ENCODE measurements at places on chromosomes 7 and 10. TPM values are rescaled to one million over a fixed set of nuclear protein-coding genes. Genes with fewer than 3 reads are reported as not detected.

DNA sequence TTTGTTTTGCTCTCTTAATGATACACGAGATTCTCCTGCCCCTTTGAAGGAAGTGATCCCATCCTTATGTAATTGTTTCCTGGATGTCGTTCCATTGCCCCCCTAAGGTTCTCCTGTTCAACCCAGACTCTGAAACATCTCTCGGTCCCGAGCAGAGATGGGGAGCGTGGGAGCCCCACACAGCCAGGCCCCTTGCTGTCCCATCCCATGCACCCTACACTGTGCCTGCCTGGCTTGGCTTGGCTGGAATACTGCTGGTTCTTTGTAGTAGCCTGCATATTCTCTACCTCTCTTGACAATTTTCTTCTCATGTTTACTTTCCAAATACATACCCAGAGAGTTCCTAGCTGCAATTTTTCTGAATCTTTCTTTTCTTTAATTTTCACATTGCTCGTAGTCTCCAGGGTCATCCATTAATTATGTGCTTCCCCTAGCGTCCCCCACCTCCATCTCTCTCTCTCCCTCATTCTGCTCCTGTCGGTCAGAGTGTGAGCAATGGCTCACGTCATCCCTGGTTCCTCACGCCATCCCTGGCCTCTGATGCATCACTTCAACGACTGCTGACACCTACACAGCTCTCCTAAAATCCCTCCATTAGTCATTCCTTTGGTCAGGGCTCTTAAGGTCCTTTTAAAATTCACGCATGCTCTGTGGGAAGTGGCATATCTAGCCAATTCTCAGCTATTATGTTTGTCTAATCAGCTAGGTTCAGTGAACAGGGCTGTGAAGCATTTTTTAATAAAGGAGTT is 32.5 kb upstream of the GPR158 start:
- no peak for DNase-seq

DNA sequence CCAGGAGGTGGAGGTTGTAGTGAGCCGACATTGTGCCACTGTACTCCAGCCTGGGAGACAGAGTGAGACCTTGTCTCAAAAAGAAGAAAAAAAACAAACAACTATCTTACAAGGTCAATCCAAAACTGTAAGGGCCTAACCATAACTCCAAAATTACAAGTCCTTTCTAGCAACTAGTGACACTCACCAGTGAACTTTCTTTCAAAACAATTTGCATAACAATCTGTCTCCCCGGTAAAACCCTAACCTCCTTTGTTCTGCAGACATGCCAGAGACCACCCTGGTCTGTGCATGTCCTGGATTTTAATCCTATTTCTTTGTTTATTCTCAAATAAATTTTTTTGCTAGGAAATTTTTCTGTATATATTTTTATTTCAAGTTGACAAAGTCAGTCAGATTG is 68.1 kb downstream of the EXOC6 start:
- no peak for DNase-seq

GRCh38 chr7:6274743-6275142 is 2.3 kb upstream of the CYTH3 start:
- no peak for DNase-seq

GRCh38 chr10:51430506-51430905 is 268.9 kb downstream of the CSTF2T start:
- DNase-seq = no peak

- DNase-seq = peak; percentile 4
Measured at GRCh38 chr10:28939281-28940157, 262.2 kb downstream of the BAMBI start.

- DNase-seq = no peak
Measured at GRCh38 chr7:158850545-158851102, 5.7 kb upstream of the DYNC2I1 start.

DNA sequence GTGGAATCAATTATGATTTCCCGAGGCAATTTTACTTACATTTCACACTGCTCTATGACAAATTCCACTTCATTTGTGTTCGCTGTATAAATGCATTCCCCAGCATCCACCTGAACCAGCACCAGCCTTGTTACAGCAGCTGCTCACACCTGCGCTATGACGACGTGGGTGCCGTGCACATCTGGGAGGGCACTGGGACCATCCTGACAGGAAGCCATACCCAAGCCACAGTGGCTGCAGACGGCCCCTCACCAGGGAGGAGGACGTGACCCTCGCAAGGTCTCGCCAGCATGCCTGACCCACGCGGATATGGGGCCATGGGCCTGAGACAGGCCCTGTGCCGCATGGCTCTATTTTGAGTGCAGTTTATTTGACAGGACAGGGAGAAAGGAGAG is 201.3 kb downstream of the MAD1L1 start:
- DNase-seq = no peak

DNA sequence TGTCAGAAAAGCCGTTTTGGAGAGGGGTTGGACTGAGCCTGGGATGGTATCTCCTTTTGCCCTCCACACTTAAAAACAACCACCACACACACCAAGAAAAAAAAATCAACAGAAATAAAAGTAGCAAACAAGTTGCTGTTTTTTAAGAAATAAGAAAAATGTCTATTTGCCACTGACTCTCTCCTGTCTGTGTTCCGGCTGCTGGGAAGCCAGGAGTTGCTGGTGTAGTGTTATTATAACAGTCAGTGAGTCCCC is 163 bp downstream of the EGR2 start:
- DNase-seq = no peak

- no peak for DNase-seq
Measured at GRCh38 chr10:130159192-130159794, 23.1 kb downstream of the GLRX3 start.

DNA sequence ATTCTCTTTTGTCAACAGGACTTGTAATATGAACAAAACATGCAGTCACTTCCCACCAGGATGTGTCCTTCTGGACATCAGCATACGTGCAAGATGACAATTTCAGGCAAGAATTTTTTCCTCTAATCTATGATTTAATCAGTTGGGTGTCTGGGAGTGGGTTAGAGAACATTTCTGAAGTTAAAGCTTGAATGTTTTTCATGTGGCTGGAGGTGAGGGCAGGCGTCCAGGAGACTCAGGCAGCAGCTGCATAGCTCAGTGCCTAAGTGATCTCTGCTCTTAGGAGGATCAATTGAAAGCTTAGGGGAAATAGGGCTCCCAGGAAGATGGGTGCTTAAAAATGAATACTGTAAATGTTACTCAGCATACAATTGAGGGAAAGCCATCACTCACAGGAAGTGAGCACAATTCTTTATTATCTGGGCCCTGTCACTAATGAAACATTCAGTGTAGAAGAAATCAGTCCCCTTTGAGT is 457.6 kb upstream of the KLF6 start:
- no peak for DNase-seq

DNA sequence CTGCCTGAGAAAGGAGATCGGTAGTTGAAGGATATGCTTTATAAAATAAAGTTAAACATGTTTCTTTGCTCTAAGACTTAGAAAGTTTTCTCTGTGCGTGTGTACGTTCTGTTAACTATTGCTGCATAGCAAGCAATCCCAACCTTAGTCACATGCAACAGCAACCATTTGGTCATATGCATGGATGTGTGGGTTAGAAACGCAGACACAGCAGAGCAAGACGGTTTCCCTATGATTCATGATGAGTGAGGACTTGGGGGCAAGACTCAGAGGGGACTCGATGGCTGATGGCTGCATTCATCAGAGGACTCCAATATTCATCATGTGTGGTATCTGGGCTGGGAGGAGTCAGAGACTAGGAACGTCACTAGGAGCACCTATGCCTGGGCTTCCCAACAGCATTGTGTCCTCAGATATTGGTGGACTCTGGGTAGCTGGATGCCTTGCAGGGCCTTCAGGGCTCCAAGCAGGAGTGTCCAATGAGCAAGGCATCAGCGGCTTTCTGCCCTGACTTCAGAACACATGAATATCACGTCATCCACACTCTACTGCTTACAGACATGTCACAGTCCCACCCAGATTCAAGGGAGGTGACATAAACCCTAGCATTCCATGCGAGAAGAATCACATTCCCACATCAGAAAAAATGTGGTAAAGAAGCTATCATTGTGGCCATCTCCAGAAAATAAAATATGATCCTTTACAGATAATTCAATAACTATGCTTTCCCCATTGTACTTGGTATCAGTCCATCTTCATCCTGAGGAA is 731.2 kb downstream of the TNS3 start:
- DNase-seq = no peak

GRCh38 chr10:35797187-35797586 is 155.1 kb upstream of the FZD8 start:
- DNase-seq = no peak

- DNase-seq = no peak
Measured at GRCh38 chr7:105838627-105839231, 37.7 kb downstream of the ATXN7L1 start.

DNA sequence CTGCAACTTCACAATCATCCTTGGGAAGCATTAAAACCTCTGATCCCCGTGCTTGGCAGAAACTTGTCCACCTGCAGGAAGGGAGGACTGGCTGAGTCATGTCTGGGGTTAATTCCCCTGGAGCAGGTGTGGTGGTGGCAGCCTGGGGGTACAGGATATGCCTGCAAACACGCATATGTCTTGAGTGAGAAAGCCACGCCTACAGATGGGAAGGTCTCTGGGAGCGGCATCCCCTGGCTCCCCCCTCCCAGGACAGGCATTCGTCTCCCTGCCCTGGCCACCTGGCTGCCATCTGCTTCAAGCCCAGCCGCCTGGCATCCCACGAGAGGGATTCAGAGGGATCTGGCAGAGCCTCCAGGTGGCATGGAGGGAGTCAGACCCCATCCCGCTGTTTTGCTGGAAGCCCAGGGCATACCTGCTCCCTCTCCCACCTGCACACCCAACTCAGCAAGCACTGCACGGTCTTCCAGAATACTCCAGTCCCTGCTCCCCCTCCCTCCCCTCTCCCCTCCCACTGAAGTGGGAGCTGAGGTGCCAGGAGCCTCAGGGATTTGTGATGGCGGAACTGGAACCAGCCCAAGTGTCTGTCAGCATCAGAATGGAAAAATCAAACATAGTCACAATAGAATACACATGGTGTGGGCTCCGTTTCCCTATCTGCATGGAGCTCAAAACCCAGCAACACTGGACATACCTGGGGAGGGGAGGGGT is 61.0 kb downstream of the CAMK2B start:
- DNase-seq = peak; percentile 26

DNA sequence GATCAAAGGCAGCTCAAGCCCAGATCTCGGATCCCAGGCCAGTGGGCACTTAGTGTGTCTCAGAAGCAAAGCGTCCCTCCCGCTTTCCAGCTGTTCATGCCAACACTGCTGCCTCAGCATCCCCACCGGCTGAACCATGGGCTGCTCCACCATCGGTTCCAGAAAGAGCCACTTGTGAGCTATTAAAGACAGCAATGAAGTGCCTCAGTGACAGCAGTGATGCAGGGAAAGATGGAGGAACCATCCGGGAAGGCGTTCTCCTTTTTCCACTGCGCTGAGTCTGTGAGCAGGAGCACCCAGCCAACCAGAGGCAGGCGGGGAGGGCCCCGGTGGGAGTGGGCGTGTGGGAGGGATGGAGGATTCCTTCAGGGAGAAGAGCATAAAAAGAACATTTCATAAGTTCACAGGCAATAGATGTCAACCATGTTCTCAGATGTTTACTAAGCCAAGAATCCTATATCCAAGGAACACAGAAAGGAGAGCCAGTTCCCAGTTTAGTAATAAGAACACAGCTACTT is 96.2 kb upstream of the MKI67 start:
- DNase-seq = no peak

DNA sequence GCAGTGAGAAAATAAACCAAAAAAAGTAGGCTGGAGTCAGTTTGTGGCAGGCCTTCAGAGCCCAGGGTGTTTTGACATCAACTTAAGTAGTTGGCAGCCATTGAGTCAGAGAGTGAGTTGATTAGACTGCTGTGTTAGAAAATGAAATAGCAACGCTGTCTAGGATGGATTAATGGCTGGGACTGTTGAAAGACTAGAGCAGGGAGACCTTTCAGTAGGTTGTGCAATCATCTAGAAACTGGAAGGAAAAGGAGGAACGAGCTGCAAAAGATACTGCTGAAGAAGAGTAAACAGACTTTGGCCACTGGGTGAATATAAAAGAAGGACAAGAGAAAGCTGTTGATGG is 28.6 kb upstream of the TRIL start:
- DNase-seq = no peak

DNA sequence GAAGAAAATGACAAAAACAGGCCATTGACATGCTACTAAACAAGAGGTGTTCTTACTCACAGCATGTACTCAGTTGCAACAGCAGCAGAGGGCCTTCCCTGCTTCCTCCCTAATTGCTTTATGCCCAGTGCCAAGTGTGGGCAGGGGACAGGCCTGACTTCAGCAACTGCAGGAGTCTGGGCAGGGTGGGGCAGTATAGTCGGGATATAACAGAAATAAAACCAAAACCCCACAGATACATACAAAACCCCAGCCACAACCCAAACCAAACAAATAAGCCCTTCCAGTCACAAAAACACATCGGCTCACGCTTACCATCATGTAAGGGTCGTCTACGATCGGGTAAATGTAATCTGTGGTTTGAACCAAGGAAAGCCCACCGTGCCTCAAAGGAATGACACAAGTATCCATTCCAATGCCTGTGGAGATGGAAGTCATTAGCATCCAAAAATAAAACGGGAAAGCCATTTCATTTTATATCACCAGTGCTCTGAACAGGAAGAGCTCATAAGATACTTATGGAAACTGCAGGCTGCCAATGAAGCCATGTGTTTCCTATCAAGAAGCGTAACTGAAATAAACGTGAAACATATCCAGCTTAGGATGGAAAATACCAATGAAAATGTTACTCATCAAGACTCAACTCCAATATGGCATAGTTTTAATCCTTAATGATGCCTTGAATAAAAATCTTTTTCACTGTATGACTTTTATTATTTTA is 9.5 kb downstream of the SEPHS1 start:
- no peak for DNase-seq

- peak; percentile 23 for DNase-seq
Measured at GRCh38 chr10:132886211-132887099, 55.9 kb downstream of the CFAP46 start.

- DNase-seq = no peak
Measured at GRCh38 chr10:119379466-119380071, 162.9 kb downstream of the RGS10 start.

The C10orf67 gene
- total RNA-seq = 0.25 TPM

The SLC18A3 gene
- total RNA-seq = not detected

The SFMBT2 gene
- total RNA-seq = 27.6 TPM

The TMEM176A gene
- not detected for total RNA-seq

The ACSM6 gene
- not detected for total RNA-seq

The HOXA5 gene
- total RNA-seq = not detected

The SORCS1 gene
- total RNA-seq = not detected

The TUBAL3 gene
- total RNA-seq = not detected

The VSIR gene
- total RNA-seq = 59.6 TPM

The ZNF804B gene
- not detected for total RNA-seq

The FKBP6 gene
- total RNA-seq = not detected

The OR13A1 gene
- not detected for total RNA-seq

The SEMA3D gene
- not detected for total RNA-seq

The CD36 gene
- total RNA-seq = not detected

Data from activated CD8-positive, alpha-beta T cell treated with anti-CD3 and anti-CD28 coated beads for 36 hours (primary cell).